ENCODE measurements at places on chromosomes 11 and 22. TPM values are rescaled to one million over a fixed set of nuclear protein-coding genes. Genes with fewer than 3 reads are reported as not detected.

The RBMXL2 gene
- not detected for total RNA-seq

The FGF3 gene
- total RNA-seq: not detected

The MARK2 gene
- 40.7 TPM for total RNA-seq

The GALNT18 gene
- 55.5 TPM for total RNA-seq

The VSIG2 gene
- 40.1 TPM for total RNA-seq

The OR8K5 gene
- total RNA-seq: not detected

The MMP8 gene
- total RNA-seq: not detected

The ELFN2 gene
- 0.72 TPM for total RNA-seq

The GLYATL1 gene
- total RNA-seq: not detected

The SLC22A8 gene
- not detected for total RNA-seq

The ALDH3B2 gene
- total RNA-seq: 1.3 TPM

The CHEK1 gene
- 1.8 TPM for total RNA-seq

The KCTD21 gene
- total RNA-seq: 10.9 TPM

The PLAAT5 gene
- 3.6 TPM for total RNA-seq

The GGTLC3 gene
- total RNA-seq: 13.1 TPM

The UBQLNL gene
- 0.72 TPM for total RNA-seq

The LGALS12 gene
- 0.49 TPM for total RNA-seq

The DCDC1 gene
- total RNA-seq: 0.93 TPM
